ENCODE measurements at places on chromosomes 11 and 22.
A peak's percentile ranks its signal among the peaks of the same experiment; 100 is the strongest.

GRCh38 chr11:78690352-78690987 lies 115.8 kb upstream of the NARS2 start:
- DNase-seq: no peak

- DNase-seq: no peak
Observed at GRCh38 chr22:36823186-36823839, 6.5 kb upstream of the PVALB start.

- no peak for DNase-seq
Observed at GRCh38 chr11:126293726-126294125, 10.1 kb upstream of the DCPS start.

DNA sequence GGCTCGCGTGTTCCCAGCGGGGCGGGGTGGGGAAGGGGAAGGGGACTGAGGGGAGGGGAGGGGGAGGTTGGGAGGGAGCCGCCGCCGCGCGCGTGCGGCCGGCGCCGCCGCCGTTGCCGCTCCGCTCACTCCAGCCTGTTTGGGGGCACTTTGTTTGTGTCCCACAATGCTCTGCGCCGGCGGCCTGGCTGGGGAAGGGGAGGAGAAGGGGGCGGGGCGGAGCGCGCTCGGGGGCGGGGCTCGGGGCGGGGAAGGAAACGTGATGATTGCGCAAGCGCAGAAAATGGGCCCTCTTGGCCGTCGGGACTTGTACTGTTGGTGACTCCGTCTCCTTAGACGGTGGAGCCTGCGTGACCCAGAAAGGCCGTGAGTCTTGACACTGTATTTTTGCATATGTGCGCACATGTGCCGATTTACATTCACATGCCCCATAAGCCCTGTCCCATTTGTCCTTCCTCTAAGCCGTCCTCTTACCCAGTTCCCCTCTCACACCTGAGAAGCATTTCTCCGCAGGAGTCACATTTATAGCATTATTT lies at the start of gene ZBTB44:
TSS of gene ZBTB44 (minus strand) at position 168 of the 536 bp plus-strand sequence. CDS start 53,044 bp downstream, outside the sequence.
- DNase-seq: peak; percentile 93

GRCh38 chr11:86143087-86144030 lies 74.5 kb upstream of the PICALM start:
- DNase-seq: no peak

DNA sequence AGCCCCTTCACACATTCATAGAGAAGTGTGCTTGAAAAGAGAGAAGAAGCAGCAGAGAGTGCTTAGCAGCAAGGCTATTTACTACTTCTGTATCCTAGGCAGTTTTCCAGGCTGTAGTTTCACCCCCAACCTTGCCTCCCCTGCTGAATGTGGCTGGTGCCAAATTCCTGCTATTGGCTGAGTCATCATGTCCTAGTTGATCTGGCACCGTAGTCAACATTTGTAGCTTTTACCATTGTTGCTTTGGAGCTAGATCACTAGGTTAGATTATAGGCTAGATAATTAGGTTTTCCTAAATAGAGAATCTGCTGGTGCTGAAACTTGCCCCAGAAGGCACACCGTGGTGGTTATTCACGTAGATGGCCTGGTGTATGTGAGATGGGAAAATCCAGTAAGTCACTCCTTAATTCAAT lies 32.7 kb downstream of the ARHGAP42 start:
- no peak for DNase-seq

- DNase-seq: no peak
Observed at GRCh38 chr22:33922349-33922681, 2.0 kb upstream of the LARGE1 start.

DNA sequence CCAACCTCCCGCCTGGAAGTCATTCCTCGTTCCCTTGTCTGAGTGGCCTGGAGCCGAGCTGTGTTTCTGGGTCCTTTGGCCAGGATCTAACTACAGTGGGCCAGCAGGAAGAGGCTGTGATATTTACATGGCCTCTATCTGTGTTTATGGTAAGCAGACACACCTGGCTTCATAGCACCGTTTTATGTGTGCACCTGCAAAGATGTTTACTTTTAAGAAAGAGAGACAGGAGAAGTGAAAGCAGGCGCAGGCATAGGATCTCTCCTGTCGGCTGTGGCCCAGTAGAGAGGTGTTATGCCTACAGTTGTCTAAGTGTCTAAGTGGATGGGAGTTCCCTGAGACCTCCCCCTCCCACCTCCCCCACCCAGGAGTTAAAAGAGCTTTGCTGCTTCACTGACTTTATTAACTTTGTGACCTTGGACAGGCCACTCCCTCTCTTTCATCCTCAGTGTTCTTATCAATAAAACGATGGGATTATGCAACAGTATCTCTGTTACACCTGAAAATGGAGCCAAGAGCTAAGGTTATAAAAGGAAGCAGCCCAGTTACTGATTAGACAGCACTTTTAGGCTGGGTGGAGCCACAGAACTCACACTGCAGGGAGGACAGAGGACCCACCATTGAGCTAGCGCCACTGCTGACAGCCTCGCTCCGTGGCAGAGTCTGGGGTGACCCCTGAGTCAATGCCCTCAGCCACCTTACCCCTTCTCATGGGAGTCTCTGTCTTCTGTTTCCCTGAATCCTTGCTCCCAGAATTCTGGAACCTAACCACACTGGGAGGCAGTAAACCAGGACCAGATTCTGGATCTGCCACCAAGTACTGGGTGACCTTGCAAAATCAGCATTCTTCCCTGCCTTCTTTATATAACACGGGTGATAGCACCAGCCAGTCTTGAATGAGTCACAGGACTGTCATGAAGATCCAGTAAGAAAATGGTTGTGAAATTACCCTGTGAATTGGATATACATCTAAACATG lies 22.0 kb downstream of the ST14 start:
- DNase-seq: peak; percentile 51

DNA sequence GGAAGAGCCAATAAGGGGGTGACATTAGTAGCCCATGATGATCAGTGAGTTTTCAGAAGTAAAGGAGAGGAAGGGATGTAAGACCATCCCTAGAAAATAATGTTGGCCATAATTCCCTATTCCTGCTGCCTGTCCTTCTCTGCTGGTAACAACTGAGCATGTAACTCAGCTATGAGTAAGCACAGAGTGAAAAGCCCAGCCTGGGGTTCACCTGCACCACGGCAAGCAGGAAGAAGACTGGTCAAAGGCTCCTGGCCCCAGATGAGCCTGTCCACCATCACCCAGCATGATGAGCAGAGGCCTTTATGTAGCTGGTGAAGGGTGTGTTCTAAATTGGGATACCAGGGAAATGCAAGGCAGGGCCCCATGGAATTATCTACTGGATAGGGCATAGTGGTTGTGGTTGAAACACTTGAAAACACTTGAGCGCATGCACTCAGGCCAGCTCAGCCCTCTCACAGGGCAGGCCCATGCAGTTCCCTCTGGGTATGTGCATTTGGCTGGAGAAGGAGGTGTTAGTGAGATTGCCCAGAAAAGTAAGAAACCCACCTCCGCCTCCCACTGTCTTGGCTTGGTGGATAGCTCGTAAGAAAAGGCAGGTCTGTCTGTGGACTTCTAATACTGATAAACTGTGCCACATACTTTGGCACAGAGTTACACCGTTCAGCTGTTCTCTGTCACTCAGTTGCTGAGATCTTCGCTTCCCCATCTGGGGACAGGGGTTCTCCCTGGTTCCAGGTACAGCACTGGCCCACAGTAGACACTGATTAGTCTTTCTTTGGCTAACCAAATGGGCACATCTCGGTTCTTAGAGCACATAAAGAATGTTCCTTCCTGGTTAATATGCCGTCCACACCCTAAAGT lies 86.8 kb downstream of the AMOTL1 start:
- no peak for DNase-seq

- DNase-seq: no peak
Observed at GRCh38 chr11:3375552-3375951, 3.4 kb downstream of the ZNF195 start.

DNA sequence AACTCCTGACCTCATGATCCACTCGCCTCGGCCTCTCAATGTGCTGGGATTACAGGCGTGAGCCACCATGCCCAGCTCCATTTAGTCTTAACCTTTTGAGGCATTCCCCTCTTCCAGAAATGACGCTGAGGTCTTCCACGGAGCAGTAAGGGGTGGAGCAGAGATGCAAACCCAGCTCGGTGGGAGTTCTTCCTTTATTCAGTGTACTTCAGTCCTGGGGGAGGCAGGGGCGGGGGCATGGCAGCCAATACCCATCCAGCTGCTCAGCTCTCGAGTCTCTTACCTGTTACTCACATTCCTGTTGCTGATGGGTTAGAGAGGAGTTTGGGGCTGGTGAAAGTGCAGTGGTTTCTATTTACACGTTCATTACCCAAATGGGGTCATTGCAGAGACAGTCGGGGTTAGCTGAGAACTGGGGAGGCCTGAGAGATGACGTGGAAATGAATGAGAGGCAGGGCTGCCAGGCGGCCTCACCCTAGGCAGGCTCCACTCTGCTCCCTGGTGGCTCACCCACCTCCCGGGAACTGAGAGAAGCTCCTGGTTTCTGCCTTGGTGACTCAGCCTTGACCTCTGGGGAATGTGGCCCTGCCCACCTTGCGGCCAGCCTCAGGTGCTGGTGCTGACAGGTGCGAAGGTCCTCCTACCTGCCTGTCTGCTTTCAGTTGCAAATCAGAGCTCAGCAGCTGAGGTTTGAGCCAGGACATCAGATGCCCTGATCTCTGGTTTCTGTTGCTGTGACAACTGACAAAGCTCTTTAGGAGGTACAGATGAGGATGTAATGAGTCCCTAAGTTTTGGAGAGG lies 13.4 kb upstream of the ST14 start:
- DNase-seq: no peak

DNA sequence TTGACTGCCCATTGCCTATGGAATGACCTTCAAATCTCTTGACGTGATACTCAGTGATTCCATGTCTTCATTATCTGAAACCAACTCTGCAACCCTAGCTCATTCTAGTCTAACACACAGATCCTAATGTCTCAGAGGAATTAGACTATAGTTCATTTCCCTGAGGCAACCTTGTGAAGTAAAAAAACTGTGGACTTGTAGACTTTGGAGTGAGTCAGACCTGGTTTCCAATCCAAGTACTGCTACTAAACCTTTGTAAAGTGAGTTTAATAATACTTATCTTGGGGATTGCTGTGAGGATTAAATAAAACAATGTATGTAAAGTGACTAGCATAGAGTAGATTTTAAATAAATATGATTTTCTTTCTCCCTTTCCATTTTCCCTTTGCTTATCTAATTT lies 226.1 kb downstream of the BLID start:
- DNase-seq: no peak

- no peak for DNase-seq
Observed at GRCh38 chr11:68854273-68854958, 12.7 kb upstream of the CPT1A start.

GRCh38 chr11:61923166-61924063 lies 6.0 kb upstream of the RAB3IL1 start:
- peak; percentile 15 for DNase-seq

GRCh38 chr22:50162391-50162956 lies 8.1 kb upstream of the PANX2 start:
- DNase-seq: no peak

- DNase-seq: no peak
Observed at GRCh38 chr11:13885083-13885482, 77.4 kb upstream of the SPON1 start.

DNA sequence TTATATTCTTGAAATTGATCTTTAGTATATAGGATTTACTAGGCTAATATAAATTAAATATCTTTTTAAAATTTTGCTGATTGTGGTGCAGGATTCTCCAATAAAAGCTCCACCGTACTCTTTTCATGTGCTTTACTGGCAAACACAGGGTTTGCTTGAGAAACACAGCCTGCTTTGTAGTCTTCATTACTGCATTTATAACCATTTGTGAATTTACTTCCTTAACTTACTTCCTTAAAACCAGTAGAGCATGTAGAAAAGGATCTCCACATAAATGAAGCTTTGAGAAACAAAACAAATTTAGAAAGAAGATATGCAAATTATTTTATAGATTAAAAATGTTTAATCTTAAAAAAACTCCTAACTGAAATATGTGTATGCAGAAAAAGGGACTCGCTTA lies 28.8 kb downstream of the SWAP70 start:
- DNase-seq: no peak

- no peak for DNase-seq
Observed at GRCh38 chr11:130218501-130219070, 59.0 kb downstream of the ST14 start.

- DNase-seq: no peak
Observed at GRCh38 chr22:42970029-42970428, 44.9 kb downstream of the PACSIN2 start.

DNA sequence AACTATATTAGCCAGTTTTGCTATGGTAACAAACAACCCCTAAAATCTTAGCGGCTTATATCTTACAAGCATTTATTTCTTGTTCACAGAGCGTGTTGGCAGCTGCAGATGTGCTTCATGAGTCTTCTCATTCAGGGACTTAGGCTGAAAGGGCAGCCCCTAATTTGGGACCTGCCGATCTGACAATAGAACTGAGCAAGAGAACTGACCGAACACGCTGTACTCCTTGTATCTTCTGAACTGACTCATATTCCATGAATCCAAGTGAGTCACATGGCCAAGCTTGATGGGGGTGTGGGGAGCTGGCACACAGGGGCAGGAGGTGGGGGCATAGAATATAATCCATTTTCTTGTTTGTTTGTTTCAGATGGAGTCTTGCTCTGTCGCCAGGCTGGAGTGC lies 481.7 kb upstream of the CADM1 start:
- no peak for DNase-seq

- no peak for DNase-seq
Observed at GRCh38 chr11:112656772-112657428, 304.3 kb upstream of the NCAM1 start.

Measured in GM10248 (cell line).